ENCODE measurements at places on chromosomes 11 and 22.

DNA sequence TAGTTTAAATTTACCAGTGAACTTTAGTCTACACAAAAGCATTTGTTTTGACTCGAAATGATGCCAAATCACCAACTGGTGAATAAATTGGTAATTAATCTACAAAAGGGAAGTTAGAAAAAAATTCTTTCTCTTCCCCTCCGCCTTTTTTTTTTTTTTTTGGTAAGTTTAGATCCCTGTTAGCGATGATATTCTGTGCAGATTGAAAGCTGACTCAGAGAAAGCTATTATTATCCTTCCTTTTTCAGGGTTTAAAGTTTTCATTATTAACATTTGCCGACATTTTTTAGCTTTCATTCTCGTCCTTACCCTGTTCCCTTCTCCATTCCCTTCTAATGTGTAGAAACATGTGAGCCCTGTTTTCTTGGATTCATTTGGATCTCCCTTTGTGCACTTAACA is 16.8 kb upstream of the NUP160 start:
- DNase-seq = no peak

DNA sequence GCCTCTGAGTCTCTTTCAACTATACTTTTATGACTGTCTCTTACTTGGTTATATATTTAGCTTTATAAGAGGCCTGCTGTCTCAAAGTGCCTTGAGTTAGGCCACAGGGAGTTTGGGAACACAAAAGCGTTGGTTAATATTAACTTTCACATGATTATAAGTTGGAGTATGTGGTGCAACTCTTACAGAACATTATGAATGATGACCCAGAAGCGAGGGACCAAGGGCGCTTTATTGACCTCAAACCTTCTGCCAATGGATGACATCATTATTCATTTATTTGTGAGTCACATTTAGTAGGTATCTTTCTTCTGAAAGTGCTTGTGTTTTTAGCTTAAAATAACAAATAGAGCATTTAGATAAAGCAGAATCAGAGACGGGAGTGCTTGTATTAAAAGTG is 298.0 kb upstream of the ZC3H12C start:
- DNase-seq = no peak

- DNase-seq = no peak
Observed at GRCh38 chr22:17921871-17922821, 102.2 kb downstream of the MICAL3 start.

DNA sequence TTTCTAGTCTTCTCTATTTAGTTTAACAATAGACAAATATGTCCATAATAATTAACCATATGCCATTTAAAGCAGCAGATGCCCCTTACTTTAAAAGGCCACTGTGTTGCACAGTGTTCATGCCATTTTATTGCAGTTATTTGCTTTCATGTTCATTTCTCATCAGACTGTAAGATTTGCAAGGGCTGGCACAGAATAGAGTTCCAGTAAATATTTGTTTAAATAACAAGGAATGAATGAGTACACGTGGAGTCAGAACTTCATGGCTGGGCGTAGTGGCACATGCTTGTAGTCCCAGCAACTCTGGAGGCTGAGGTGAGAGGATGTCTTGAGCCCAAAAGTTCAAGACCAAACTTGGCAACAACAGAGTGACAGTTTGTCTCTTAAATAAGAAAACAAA is 1228.6 kb downstream of the LRRC4C start:
- no peak for DNase-seq

- peak; percentile 24 for DNase-seq
Observed at GRCh38 chr11:60363542-60364470, 14.5 kb upstream of the MS4A7 start.

DNA sequence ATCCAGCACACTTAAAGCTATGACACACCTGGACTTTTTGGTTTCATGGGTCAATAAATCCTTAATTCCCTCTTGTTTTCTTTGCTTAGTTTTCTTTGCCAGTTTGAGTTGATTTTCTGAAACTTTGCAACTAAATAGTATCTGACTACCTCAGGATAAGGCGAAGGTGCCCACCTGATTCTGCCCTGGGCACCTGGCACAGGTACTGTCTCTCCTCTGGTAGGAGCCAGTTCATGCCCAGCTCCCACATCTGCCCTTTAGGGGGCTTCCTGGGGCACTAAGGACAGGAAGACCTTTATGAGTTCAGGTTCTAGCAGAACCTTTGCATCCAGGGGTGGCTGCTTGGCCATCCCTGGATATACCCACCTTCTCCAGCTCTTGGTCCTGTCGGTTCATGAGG is 19.6 kb upstream of the KCNJ11 start:
- DNase-seq = no peak

DNA sequence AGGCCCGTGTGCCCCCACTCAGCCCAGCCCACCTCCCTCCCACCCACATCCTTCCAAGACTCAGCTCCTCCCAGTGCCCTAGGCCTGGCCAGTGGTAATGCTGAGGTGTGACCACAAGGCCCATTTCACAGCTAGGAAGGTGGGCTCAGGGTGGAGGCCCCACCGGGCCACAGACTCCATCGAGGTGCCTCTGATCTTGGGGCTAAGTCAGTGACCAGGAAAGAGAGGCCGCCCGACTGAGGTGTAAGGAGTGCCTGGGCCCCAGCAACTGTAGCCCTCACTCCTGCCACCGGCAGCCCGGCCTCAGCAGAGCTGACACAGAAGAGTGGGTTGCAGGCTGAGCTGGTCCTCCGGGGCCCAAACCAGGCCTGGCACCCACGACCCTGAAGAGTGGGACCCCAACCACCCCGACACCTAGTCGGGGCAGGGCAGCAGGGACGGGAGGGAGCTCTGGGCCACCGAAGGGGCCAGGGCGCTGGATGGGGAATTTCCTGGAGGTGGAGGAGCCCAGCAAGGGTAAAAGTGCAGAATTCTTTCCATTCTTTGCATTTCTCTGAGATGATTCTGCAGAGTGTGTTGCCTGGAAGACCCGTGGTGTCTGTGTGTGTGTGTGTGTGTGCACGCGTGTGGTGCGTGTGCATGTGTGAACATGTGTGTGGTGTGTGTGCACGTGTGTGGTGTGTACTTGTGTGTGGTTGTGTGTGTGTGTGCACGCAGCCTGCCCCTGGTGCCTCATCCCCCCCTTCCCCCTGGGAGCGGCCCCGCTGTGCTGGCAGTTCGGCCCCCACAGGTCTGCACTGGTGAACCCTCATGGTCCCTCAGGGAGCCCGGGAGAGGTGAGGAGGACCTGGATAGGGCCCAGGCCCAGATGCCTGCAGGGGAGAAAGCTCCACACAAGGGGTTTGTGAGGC is 8.3 kb upstream of the PIM3 start:
- DNase-seq = no peak

- no peak for DNase-seq
Observed at GRCh38 chr11:27118371-27118770, 77.8 kb downstream of the BBOX1 start.

- no peak for DNase-seq
Observed at GRCh38 chr22:22877523-22878210, 9.9 kb upstream of the IGLL5 start.

DNA sequence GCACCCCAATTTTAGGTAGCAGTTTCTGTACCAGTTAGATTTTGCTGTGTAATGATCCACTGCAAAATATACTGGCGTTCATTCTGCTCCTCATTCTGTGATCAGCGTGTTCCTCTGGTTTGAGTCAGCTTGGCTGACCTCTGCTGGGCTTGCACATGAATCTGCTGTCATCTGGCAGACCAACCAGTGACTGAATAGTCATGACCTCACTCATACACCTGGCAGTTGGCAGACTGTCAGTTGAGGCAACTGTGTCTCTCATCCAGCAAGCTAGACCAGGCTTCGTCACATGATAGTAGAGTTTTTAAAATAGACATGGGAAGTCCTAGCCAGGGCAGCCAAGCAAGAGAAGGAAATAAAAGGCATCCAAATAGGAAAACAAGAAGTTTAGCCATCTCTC is 316.3 kb upstream of the LARGE1 start:
- DNase-seq = no peak

- no peak for DNase-seq
Observed at GRCh38 chr11:102522312-102523188, 8.0 kb downstream of the MMP7 start.

DNA sequence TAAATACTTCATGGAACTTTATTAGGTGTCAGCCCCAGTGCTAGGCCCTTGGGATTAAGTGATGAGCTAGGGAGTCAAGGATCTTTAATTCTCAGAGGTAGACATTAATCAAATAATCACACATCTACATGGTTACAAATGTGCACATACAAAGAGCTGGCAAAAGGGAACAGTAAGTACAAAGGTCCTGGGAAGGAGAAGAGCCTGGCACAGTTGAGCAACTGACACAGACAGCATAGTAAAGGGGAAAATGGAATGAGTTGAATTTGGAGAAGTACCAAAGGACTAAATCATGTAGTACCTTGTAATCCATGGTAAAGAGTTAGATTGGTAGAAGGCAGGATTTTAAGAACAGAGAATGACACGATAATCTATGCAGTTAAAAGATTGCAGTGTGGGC is 116.3 kb downstream of the APIP start:
- DNase-seq = no peak

- DNase-seq = no peak
Observed at GRCh38 chr11:73194034-73194507, 24.0 kb upstream of the P2RY2 start.

DNA sequence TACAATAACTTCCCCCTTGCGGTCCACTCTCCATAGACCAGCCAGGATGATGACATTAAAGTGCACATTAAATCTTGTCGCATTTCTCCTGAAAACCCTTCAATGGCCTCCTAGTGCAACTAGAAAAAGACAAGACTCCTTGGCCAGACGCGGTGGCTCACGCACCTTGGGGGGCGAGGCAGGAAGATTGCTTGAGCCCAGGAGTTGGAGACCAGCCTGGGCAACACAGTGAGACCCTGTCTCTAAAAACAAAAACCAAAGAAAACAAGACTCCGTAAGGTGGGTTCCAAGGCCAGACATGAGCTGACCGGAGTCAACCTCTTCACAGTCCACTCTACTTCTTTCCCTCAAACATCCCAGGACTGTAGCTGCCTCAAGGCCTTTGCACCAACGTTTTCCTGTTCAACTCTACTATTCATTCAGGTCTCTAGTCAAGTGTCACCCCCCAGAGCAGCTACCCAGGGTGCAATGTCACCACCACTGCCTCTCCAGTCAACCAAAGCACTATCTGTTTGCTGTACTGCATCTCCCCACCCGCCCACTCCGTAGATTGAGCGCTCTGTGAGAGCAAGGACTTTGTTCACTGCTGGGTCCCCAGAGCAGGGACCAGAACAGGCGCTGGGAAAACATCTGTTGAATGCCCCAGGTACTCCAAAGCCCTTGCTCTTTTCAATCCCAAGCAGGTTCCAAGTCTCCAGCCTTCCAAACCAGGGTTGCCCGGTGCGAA is 739 bp downstream of the ZMAT5 start:
- DNase-seq = no peak
